CD4-positive, alpha-beta T cell treated with Interleukin-6 at 100 ng/mL for 8 hours (primary cell): ENCODE measurements at places on chromosomes 12 and 14.

- DNase-seq: no peak
Observed at GRCh38 chr12:31018790-31019505, 54.7 kb upstream of the DDX11 start.

DNA sequence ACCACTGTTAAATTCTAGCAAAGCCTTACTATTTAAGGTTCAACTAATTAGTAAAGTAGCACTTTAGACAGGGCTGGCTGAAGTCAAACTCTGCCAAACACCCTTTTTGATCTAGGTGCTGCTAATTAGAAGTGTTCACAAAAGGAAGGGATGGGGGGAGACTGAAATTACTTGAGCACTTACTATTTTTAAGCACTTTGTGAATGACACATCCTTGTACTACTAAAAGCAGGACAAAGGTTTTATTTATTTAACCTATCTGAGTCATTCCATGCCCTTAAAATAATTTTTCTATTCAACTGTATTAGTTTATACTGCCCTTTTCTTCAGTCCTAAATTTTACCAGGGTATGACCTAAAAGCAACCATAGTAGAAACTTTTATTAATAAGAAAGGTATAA lies 20.1 kb downstream of the MBIP start:
- no peak for DNase-seq

DNA sequence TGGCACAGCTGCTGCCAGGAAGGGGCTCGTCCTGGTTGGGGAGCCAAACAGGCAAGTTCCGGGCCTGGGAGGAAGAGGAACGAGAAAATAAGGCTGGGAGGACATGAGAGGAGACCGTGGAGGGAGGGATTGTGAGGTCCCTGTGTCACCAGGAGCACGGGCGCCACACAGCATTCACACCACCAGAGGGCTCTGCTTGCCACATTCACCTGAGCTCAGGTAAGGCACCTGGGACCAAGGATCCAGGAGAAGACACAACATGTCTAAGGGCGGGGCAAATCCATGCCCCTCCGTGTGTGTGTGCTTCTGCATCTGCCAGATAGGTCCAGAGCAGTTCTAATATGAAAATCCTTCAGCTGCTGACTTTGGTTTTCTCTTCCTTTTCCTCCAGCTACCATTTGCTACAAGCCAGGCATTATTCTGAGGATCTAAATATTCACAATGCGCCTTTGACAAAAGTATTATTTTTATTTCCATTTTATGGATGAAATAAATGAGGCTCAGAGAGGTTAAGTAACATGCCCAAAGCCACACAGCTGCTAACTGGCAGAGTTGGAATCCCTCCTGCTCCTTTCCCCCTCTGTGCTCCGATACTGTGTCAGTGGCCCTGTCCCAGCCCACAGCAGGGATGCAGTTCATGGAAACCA lies 14.6 kb downstream of the RAPGEF3 start:
- DNase-seq: peak; percentile 70

GRCh38 chr14:35998303-35998702 lies 172.2 kb downstream of the BRMS1L start:
- DNase-seq: no peak
